GM03348 (cell line): ENCODE measurements at places on chromosomes 16 and 17.

DNA sequence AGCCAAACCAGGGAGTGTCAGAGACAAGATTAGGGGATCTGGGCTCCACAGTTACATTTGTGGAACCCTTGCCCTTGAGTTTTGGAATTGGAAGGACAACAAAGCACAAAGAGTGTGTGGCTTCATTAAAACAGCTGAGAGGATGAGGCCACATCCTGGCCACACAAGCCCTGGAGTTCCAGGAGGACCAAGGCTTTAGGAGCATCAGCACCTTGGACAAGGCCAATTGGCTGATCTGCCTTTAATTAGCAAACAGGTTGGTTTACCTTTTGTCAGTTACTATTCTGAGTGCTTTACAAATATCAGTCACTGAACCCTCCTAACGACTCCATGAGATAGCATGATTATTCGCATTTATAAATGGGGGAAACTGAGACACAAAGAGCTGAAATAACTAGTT is 54.7 kb downstream of the SLC6A2 start:
- no peak for DNase-seq

DNA sequence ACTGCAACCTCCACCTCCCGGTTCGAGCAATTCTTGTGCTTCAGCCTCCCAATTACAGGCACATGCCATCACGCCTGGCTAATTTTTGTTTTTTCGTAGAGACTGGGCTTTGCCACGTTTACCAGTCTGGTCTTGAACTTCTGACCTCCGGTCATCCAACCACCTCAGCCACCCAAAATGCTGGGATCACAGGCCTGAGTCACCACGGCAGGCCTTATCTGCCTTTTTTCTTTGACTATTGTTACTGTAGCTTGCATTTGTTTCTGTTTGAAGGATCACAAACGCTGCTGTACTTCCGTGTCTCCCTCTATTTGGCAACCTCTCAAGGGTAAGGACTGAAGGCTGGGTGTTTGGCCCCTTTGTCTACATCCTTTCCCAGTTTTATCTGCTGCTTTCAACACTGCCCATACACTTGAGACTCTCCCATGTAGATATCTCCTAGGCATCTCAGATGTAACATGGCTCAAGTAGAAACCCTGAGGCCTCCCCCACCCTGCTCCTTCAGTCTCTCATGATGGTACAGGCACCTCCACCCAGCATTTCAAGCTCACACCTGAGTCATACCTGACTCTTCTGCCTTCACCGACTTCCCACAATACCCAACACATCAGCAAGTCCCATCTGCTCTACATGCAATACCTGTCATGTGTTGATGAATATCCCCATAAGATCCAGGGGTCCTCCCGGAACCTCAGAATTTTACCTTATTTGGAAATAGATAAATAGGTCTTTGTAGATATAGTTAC is 219.0 kb downstream of the CPPED1 start:
- DNase-seq = no peak

DNA sequence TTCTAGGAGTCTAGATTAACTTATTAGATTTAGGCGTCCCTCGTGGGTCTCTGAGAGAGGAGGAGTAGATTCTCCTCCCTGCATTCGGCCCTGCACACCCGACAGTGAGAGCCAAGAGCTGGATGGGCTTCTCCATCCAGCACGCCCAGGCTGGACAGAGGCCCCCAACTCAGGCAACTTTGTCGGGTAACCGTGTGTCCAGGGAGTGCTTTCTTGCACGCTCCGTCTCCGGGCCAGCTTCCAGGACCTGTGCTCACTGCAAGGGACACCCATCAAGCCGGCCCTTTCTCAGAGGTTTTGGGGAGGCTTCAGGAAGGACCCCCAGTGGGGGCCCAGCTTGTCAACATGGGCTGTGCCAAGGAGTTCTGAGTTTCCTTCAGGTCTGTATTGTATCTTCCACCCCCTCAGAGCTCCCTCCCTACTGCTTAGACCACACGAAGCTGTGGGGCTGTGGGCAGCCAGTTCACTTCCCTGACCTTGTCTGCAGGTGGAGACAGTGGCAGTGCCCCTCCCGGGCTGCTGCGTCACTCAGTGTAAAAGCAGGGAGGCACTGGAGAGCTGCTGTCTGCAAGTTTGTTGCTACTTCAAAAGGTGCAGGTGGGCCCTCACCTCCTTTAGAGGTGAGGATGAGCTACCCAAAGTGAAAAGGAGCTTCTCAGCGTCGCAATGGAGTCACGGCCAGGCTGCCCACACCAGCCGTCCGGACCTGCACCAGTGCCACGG is 24.0 kb upstream of the C16orf78 start:
- no peak for DNase-seq

DNA sequence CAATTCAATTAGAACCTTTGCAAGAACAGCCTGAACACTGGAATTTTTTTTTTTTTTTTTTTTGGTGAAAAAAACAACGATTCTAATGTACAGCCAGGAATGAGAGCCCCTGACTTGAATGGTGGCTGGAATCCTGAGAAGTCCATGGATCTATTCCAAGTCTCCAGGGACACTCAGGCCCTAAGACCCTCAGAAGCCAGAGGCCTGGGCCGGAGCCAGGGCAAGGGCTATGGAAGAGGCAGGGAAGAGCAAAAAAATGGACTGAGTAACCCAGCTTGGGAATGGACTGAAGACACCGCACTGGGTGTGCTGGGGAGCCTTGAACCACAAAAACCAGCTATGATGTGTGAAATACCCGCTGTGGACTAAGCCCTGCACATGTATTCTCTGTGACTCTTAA is 60.3 kb upstream of the LHX1 start:
- no peak for DNase-seq

GRCh38 chr17:51673070-51673469 is 412.7 kb downstream of the UTP18 start:
- DNase-seq = no peak

DNA sequence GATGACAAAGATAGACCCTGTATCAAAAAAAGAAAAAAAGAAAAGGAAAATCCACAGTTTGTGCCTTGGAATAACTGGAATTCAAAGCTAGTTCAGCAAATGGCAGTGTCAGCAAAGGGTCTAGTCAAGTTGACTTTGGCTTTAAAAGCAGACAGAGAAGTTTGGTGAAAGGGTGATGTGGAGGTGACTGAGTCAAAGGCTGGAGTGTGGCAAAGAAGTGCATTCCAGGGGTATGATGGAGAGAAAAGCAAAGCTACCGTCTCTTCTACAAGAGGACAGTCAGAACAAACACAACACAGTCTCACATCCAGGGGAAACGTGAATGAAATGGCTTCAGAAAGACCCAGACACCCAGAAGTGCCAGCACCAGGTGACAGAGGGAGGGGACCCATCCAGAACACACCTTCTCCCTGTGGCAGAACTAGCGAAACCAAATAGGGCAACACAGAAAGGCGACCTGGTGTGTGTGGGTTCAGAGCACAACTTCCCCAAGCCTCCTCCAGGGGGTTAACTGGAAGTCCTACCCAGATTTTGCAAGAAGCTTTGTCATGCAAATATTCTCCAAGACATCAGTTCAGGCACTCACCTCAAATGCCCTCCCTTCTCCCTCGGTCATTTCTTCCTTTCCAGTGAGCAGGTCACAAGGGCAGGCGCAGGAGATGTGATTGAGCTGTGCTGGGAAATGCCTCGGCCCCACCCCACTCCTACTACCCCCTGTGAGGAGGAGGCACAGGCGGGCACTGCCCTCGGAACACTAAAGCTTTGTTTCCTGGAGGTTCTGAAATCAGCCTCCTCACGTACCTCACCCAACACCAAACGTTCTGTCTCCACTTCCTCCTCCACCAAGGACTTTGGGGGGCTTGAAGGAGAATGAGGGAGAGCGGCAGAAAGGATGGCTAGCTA is 481.9 kb downstream of the SOX9 start:
- DNase-seq = peak; percentile 70

DNA sequence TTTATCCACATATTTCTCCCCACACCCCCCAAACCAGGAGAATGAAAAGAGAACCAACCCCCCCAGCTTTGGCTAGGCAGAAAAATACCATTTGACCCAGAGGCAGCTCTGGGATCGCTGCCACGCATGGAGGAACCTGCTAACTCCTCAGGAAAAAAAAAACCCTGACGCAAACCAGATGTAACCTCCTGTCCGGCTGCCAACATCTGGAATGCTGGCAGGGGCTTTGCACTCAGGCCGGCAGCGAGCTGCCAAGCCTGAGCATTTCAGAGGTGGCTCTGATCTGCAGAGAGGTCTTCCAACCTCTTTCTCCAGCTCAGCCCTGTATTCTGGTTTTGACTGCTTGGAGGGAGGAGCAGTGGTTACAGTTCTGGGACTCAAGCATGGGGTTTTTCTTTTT is 8.2 kb downstream of the IGFBP4 start:
- DNase-seq = peak; percentile 88

GRCh38 chr17:56136301-56136700 is 17.0 kb upstream of the ANKFN1 start:
- peak; percentile 11 for DNase-seq

- DNase-seq = no peak
Observed at GRCh38 chr17:81993729-81994592, 16.5 kb downstream of the ASPSCR1 start.

DNA sequence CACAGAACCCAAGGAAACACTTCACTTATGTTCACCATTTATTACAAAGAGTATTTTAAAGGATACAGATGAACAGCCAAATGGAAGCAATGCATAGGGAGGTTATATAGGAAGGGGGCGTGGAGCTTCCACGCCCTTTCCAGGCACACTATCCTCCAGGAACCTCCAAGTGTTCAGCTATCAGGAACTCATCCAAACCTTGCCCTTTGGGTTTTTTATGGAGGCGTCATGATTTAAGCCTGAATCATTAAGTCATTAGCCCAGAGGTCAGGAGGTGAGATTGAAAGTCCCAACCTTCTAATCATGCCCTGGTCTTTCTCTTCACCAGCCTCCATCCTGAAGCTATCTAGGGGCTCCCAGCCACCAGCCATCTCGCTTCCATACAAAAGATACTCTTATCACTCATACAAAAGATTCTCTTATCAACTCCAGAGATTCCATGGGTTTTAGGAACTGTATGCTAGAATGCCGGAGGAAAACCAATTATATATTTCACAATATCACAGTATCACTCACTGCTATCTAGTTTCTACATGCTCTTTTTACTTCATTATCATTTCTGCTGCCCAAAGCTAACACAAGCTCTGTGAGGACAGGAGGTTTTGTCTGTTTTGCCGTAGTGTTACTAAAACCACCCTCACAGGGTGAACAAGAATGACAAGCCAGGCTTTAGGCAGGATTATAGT is 213.4 kb downstream of the SLC39A11 start:
- DNase-seq = no peak

DNA sequence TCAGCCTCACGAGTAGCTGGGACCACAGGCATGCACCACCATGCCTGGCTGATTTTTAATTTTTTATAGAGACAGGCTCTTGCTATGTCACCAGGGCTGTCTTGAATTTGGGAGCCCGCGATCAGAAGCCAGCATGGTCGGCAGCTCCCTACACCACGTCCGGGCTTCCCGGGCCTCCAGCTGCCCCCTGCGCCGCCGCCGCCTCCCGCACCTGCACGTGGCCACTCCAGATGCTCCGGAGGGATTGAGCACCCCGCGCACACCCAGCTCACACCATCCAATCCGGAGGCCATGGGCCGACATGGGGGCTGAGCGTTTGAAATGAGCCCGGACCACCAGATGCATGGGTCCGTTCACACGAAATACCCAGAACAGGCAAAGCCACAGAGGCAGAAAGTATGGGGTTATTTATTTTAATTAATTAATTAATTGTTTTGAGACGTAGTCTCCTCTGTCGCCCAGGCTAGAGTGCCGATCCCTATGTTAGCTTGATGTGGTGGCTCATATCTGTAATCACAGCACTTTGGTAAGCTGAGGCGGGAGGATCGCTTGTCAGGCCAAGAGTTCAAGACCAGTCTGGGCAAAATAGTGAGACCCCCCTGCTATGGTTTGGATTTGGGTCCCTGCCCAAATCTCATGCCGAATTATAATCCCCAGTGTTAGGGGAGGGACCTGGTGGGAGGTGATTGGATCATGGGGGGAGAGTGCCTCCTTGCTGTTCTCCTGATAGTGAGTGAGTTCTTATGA is 17.1 kb upstream of the PDXDC1 start:
- DNase-seq = no peak

GRCh38 chr16:50697881-50698767 is 4.7 kb downstream of the NOD2 start:
- DNase-seq = no peak

- DNase-seq = peak; percentile 84
Observed at GRCh38 chr17:54891176-54891821, 9.4 kb upstream of the TOM1L1 start.

DNA sequence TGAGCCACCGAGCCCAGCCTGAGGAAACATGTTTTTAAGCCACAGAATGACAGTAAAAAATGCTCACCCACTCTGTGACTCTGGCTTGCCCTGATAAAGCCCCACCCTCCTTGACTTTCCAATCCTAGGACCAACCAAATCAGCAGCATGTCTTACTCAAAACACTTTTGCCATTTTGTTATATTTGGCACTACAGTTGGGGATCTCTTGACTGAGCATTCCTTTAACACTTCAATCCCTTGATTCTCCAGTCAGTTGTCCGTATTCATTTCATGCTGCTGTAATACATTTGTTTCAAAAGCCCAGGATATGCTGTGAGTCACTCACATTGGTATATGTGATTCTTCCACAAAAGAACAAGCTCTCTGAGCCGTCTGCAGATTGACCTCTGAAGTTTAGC is 8.2 kb downstream of the MYH3 start:
- DNase-seq = peak; percentile 14

- no peak for DNase-seq
Observed at GRCh38 chr17:38942696-38943334, 17.4 kb downstream of the LASP1NB start.

GRCh38 chr17:48134912-48135480 is 27.4 kb downstream of the SNX11 start:
- peak; percentile 13 for DNase-seq

DNA sequence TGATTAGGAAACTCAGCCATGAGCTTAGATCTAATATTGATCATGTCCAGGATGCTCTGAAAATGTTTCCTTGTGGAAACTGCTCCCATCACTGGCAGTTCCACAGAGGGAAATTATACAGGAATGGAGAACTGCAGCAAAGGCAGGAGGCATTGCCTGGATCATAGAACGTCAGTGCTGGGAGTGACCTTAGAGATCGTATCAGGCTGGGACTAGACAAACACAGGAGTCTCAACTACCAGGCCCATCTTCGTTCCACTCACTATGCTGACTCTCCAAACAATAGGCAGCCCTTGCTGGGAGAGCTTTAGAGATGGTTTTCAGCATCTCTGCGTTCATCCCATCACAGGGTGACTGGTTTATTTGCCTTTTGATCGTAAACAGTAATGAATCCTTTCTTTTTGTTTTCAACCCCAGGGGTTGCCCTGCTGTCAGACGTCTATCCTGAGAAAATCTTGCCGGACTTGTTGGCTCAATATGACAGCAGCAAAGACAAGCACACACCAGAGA is 130.3 kb downstream of the TANGO6 start:
- DNase-seq = no peak

GRCh38 chr16:64771273-64771672 is 350.6 kb downstream of the CDH11 start:
- no peak for DNase-seq
